ENCODE measurements at places on chromosomes 7 and 10.

- DNase-seq, result peak; percentile 30
Measured at GRCh38 chr10:95295031-95295755, 4.4 kb upstream of the PDLIM1 start.

DNA sequence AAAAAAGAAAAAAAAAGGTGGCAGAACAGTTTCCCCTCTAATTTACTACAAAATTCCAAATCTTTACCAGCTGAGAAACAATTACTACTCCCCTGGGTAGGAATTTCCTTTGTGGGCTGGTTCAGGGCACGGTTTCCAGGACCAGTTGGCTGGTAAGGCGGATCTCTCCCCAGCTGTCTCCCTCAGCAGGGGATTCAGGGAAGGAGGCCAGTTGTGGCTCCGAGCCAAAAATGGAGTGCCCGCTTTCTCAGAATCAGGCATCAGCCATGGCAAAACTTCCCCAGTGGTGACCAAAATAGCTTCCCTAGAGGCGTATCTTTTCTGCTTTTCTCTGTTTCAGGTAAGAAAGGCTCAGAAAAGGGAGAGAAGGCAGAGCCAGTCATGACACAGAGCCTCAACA, 91.2 kb downstream of the ZNF22 start:
- no peak for DNase-seq

DNA sequence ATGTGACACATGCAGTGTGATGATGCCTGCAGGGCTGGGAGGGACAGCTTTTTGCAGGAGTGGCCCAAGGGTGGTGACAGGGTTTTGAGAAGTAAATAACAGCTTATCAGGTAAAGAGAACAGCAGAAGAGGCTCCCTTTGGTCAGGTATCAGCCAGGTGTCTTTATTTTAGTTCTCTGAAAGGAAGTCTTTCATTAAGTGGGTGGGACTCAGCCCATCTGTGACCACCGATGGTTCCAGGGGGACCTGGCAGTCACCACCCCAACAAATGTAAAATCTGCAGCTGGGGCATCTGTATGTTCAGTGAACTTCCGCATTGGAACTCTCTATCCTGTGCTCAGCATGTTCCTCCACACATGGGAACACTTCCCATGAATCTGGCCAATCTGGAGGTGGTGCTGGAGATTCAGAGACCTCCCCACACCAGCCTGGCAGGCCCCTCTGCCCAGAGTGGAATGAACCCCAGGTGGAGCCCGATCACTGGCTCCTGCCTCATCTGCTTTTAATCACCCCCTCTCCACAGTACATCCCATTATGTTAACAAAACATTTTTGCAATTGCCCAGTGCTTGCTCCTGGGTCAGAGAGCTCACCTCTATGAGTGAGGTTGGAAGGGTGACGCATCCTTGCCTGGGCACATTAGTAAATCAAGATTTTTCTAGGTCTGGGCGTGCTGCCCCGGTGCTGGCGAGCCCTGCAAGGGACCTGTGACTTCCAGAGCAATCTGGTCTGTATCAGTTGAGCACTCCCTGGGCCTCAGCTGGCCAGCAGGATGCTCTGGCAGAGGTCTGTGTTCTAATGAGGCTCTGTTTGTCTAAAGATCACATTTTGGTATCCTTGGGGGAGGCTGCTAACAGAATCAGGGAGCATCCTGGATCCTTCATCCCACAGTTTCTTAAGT, 140.4 kb upstream of the GDF10 start:
- DNase-seq, result no peak

GRCh38 chr10:133335246-133336117, 1.2 kb downstream of the CALY start:
- DNase-seq, result peak; percentile 51

DNA sequence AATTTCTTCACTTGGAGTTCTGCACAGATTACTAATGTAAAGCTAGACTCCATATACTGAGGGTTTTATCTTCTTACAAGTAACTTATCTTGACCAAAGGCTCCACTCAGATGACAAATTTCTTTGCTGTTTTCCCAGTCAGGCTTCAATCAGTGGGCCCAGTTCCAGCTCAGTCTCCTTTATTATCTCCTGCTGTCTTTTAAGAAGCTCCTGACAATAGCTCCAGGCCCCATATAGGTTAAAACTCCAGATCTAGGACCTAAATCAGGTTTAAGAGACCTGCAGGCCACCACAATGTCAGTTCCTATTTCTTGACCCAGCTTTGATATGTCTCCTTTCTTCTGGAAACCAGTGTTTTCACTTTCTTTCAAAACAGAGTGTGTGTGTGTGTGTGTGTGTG, 165.2 kb downstream of the RELN start:
- no peak for DNase-seq

GRCh38 chr7:69438584-69439412, 159.5 kb upstream of the AUTS2 start:
- no peak for DNase-seq

DNA sequence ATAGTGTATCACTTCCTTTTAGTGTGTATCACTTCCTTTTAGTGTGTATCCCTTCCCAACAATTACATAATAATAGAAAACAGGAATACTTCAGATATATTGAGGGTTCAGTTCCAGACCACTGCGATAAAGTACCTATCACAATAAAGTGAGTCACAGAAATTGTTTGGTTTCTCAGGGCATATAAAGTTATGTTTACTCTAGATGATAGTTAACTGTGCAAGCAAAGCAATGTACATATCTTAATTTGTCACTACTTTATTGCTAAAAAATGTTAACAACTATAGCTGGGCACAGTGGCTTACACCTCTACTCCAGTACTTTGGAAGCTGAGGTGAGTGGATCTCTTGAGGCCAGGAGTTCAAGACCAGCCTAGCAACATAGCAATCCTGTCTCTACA, 938.4 kb downstream of the CCSER2 start:
- DNase-seq, result no peak

GRCh38 chr7:129252128-129252527, 27.3 kb downstream of the AHCYL2 start:
- DNase-seq, result no peak

- no peak for DNase-seq
Measured at GRCh38 chr7:123879628-123880027, 34.7 kb downstream of the HYAL4 start.

GRCh38 chr7:140670343-140670935, 2.3 kb upstream of the ADCK2 start:
- no peak for DNase-seq

GRCh38 chr10:112271982-112272381, 11.2 kb upstream of the TECTB start:
- DNase-seq, result no peak

GRCh38 chr7:84232646-84233045, 38.1 kb upstream of the SEMA3A start:
- DNase-seq, result no peak

DNA sequence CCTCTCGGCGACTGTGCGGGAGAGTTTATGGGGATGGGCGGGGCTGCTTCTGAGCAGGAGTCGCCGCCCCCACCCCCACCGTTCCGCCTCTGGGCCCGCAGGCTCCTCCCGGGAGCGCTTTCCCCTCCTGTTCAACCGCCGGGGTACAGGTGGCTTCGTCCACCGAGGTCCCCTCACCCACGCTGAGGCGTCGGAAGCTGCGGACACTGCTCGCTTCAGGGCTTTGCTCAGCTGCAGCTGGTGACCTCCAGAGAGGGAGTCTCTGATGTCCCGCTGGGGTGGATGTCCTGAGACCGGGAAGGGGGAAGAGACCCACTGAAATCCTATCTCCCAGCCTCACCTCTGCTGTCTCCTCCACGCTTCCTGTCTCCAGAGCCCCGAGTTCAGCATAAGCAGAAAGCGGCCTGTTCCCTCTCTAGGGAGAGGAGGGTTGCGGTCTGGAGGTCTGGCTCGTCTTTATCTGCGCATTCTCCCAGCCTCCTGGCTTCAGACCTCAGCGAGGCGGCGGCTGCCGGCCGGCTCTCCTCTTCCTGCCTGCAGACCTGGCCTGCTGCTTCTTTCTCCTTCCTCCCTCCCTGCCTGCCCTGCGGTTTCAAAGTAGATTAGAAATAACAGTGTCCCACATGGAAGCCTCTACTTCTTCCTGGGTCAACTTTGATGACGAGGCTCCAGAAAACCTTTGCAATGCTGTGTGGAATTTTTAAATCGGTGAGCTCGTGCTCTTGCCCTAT, 1.8 kb downstream of the CYP2E1 start:
- DNase-seq, result no peak

DNA sequence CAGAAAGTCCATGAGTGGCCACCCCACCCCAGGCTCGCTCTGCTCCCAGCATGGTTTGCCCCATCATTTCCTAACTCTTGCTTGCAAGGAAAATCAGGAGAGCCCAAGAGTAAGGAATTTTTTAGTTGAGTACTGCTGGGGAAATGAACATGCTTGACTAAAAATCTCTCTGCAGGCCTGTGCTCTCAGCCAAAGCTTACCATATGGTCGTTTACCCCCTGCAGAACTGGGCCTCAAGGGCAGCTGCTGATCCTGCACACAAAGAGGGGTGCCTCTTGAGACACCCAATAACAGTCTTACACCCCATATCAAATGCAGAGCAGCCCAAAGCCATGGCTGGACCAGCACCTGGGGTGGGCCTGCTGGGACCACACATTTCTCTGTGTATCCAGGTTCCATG, 183.2 kb downstream of the CXCL12 start:
- no peak for DNase-seq

DNA sequence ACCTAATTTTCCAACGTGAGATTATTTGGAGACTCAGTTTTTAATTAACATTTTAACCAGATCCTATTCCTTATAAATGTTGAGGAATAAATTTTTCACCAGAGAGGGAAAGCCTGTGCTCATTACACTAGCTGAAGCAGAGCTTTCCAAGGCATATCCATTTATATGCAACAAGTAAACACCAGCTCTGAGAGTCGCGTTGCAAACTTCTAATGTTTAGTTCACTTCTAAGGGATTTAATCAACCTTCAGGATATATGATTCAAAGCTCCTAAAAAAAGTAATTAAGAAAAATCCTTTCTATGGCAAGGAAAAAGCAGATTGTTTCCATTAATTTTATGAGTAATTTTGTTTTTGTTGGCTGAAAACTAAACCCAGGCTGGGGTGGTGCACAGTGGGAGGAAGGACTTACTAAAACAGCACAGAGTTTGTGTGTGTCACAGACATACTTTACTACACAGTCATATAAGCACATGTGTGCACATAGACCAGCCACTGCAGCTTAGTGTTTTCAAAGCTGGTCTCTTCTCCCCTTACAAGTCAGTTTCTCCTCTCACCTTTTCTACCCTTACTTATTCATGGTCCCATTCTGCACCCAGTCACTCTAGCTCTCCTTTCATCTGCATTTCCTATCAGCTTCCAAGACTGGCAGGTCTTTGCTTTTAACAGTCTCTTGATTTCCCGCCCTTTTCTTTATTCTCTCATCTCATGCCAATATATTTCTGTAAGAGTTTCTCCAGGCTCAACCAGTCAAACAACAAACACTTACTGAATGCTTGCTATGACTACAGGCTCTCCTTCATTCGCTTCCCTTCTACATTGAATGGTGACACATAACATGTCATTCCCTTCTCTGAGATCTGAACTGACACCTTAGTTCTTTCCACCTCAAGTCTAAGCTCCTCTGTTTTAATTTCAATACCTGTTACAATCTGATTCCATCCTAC, 81.1 kb upstream of the FZD1 start:
- no peak for DNase-seq

DNA sequence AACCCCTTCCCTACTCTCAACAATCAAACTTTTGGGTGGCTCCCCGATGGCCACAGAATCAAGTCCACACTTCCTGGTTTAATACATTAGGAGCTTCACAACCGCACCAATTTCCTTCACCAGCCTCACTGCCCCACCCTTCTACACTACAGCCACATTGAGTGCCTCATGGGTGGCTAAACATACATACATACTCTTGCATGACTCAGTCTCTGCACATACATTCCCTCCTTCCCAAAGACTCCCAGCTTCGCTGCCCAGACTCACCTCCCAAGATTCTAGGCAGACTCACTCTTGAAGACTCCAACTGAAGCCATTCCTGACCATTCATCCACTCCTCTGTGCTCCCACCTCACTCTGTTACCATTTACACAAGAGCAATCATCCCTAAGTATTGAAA, 15.9 kb downstream of the VPS41 start:
- no peak for DNase-seq

DNA sequence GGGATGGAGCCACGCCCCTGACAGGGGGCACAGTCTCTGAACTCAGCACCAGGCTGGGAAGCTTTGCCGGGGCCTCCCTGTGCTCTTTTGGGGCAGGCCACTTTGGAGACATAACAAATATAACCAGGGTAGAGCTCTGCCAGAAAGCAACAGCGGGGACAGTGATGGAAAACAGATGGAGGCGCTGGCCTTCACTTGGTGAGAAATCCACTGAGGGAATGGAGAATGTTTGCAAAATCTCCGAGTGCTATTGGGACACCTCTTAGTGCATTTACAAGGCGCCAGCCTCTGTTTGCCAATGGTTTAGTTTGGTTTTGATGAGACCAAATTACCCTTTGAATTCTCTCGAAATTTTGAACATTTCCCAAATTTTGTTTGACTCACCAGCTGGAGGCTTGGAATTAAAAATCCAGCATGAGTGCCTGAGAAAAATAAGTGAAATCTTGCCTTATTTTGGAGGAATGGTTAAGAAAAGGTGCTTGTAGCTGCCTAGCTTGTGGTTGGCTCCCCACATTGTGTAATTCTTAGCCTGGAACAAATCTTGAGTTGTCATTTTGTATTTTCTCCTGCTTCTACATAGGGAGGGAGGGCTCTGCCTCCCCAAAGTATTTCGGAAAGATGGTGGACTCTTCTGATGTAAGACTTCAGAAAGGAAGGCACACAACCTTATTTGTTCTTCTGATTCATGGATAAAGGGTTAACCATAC, 980.5 kb downstream of the LRMDA start:
- no peak for DNase-seq

DNA sequence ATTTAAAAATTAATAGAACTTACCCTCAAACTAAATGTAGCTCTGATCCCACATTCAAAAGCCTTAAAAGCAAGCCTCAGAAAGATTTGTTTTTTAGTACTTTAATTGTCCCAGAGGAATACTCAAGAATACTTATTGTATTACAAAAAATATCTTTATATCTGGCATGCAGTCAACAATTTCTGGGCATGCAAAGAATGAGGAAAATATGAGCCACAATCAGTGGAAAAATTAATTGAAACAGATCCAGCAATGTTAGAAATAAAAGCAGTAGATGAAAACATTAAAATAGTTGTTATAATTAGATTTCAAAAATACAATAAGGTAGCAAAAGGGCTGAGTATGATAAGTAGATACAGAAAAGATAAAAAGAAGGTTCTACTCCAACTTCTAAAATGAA, 154.7 kb downstream of the PON1 start:
- no peak for DNase-seq

- DNase-seq, result no peak
Measured at GRCh38 chr10:20891338-20891714, 5.8 kb downstream of the NEBL start.

GRCh38 chr10:697097-697875, 7.8 kb upstream of the DIP2C start:
- no peak for DNase-seq

GRCh38 chr7:155741805-155742204, 70.5 kb downstream of the SHH start:
- peak; percentile 30 for DNase-seq

DNA sequence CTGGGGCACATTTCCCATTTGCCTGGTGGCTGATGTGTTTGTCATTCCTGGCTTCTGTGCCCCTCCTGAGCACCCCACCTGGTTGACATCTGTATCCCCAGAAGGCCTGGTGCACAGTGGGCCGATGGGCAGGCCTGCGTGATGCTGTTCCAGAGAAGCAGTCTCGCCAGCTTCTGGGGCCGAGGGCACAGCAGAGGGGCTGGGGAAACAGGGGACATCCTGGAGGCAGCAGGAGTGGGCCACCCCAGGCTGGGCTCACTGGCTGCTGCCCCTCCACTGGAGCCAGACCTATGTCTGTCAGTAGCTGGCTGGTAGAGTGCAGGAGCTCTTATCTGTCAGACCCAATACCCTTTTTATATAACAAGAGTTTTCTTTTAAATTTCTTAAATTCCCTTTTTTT, 896 bp upstream of the MYL7 start:
- DNase-seq, result no peak
